ENCODE measurements at places on chromosomes 3 and 15.
A peak's percentile ranks its signal among the peaks of the same experiment; 100 is the strongest.

- no peak for DNase-seq
Measured at GRCh38 chr15:39139431-39140059, 441.3 kb upstream of the THBS1 start.

- DNase-seq: no peak
Measured at GRCh38 chr3:106588739-106589138, 719.9 kb upstream of the CBLB start.

DNA sequence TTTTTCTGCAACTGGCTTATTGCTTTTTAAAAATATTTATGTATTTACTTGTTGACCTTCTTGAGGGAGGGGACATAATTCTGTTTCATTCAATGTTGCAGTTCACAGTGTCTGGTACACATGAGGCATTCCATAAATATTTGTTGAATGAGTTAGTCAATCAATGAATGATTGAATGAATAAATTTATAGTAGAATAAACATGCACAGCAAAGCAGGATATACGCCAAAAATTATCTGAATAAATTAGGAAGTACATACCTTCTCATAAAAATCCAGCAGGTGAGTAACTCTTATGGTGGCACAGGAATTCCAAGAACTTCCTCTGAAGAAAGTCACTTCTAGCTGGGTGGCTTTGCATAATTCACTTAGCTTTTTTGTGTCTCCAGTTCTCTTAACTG, 469.4 kb upstream of the ATP11B start:
- DNase-seq: no peak

DNA sequence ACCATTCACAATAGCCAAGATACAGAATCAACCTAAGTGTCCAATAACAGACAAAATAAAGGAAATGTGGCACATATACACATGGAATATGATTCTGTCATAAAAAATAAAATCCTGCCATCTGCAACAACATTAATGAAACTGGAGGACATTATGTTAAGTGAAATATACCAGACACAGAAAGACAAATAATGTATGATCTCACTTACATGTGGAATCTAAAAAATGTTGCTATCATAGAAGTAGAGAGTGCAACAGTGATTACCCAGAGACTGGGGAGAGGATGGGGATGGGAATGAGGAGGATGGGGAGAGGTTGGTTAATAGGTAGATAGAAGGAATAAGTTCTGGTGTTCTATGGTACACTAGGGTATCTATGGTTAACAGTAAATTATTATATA, 28.7 kb downstream of the MRPL3 start:
- DNase-seq: no peak

DNA sequence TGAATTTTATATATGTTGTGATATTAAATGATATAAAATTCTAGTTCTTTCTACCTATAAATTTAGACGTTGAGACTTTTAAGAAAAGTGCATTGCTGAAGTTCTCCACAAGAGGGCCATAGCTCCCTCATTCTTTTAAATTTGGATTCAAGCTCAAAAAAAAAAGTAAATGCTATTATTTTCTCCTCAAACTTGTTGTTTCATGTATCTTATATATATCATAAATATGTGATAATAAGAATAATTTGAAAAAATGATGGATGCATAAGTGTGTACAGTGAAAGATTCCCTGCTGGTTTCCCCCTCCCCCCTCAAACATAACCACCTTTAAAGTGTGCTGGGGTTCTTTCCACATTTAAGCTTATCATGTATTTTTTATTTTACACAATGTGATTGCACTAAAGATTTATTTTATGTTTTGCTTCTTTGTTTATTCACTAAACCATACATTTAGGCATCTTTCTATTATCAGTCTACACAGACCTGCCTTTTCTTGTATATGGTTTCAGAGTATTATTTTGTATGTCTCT, 769.4 kb upstream of the GOLIM4 start:
- DNase-seq: no peak

DNA sequence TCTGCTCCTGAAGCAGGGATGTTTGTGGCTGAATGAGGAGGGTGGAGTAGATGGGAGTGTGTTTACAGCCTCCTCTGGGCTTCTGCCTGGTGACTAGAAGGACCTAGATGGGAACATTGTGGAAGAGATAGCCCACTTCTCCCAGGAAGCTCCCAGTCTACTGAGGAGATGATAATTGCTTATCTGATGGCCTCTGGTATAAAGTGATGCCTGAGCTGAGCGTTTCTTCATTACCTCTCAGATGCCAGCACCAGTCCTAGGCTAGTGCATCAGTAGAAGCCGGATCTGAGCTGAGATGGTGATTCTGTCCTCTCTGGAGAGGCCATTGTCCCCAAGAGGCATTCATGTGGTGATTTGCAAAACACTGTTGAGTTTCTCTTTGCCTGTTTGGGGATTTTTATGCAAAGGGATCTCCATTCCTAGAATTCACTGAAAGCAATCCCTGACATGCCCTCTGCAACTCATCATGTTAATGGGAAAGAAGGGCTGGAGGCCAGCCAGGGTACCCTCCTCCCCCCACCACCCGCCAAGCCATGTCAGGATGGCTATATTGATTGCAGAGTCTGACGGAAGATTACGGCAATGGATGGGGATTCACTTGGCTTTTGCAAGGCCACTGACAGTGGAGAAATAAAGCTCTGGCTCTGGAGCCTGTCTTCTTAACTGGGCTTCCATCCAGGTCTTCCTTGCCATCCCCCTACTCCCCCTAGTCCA, 166.4 kb upstream of the ROPN1 start:
- no peak for DNase-seq

DNA sequence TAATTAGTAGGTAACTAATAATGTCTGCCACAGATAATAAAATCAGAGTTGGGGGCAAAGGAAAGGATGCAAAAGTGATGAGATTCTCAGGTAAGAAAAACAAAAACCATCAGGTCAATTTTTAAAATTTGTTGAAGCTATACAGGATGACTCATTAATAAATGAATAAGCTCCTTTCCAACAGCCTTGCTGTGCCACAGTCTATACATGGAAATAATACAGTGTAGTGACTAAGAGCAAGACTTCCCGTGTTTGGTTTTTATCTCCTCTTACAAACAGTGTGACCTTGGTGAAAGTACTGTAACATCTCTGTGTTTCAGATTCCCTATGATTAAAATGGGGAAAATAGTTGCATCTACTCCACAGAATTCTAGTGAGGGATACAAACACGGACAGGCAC, 331.6 kb downstream of the PYDC2 start:
- DNase-seq: no peak

DNA sequence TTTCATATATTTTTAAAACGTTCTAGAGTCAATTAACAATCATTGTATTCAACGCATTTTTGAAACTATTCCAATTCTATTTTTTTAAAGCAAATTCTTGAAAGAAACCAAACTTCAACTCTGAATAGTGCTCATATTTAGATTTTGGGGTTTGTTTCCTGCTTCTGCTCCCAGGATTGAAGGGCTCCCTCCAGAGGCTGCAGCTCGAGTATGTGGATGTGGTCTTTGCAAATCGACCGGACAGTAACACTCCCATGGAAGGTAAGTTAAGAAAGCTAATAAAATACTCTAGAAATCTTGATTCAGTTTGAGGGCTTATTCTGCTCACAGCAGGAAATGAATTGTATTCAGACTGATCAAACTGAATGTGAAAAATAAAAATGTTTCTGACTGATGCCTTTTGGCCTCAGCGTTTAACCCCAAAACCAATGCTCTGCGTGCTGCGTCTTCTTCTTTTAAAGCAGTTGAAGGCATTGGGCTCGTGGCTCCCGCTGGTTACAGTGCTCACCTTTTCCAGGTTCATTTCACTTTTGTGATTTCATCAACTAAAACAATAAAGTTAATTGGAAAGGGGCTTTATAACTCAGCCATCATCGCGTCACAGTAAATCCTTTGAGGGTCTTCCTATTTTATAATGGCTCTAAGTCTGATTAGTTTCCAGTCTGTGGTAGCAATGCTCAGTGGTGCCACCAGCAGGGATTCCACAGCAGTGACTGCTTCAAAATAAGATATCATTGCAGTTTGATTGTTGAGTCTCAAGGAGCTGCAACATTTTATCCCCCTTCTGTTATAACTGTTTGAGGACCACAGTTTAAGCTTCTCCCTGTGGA, 80.1 kb downstream of the SSR3 start:
- no peak for DNase-seq

GRCh38 chr15:38879909-38880471, 315.4 kb upstream of the RASGRP1 start:
- DNase-seq: no peak

- no peak for DNase-seq
Measured at GRCh38 chr3:146581080-146581601, 24.0 kb downstream of the PLSCR5 start.

DNA sequence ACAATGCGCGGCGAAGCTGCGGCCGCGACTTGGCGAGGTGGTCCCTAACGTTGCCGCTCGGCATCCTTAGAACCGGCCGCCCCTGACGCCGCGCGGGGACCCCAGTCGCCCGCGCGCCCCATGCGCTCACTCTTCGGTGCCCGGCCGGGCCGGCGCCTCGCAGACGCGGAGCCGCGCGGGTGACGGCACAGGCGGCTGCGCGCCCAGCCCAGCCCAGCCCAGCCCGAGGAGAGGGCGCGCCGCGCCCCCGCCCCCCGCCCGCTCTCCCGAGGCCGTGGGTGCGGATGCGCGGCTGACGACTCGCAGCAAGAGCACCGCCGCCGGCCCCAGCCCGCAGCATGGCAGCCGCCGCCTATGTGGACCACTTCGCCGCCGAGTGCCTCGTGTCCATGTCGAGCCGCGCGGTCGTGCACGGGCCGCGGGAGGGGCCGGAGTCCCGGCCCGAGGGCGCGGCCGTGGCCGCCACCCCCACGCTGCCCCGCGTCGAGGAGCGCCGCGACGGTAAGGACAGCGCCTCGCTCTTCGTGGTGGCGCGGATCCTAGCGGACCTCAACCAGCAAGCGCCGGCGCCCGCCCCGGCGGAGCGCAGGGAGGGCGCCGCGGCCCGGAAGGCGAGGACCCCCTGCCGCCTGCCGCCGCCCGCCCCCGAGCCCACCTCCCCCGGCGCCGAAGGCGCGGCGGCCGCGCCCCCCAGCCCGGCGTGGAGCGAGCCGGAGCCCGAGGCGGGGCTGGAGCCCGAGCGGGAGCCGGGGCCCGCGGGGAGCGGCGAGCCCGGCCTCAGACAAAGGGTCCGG, 437 bp downstream of the KLF13 start:
- DNase-seq: peak; percentile 30

DNA sequence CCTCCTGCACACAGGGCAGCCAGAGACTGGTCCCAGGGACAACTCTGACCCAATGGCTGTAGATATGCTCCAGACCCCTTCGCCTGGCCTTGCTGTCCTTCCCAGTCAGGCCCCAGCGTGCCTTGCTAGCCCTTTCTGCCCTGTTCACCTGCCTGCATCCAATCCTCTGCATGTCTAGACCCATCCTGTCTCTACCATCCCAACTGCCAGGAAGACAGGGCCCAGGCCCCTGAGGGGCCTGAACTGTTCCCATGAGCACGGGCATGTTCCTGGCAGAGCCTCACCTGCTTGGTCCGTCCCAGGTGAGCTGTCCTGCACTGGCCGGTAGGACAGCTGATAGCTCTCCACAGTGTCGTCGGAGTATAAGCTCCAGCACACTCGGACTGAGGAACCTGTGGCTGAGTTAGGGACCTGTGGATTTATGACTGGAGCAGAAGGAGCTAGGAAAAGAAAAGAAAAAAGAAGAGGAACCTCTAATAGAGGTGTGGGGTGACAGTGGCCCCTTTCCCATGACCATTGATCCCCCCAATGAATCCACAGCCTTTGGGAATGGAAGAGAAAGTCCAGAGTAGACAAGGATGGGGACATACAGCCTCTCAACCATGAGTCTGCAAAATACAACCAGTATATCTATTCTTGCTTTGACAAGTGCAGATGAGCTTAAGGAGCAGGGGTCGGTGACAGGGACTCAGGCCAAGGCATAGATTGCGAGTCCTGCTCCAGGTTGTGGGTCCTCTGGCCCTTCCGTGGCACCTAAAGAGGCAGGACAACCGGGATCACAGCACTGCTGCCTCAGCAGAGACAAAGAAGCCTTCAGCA, 33.9 kb downstream of the FSD2 start:
- DNase-seq: no peak

DNA sequence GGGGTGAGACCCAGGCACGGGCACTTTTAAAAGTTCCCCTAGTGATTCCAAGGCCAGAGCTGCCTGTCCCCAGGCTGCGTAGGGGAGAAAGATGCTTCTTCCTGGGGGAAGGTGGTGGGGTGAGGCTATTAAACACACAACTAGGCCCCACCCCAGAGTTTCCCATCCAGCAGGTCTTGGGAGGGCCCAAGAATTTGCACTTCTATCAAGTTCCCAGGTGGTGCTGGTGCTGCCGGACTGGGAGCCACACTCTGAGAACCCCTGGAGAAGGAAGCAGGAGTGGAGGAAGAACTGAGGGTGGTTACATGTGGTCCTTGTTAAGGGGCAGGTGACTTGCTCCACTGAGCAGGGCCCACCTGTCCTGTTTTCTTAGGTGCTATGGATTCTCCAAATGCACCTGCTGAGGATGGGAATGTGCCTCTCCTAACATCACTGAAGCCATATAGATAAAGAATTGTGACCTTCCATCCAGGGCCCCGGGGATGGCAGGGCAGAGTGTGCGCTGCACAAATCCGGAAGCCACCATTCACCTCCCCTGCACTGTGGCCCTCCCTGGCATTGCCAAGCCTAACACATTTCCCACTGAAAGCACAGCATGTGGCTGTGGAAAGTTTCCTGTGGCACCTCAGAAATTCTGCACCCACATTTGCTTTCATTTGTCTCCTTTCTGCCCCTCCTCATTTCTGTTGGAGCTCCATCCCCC, 111.5 kb upstream of the MEF2A start:
- DNase-seq: no peak

DNA sequence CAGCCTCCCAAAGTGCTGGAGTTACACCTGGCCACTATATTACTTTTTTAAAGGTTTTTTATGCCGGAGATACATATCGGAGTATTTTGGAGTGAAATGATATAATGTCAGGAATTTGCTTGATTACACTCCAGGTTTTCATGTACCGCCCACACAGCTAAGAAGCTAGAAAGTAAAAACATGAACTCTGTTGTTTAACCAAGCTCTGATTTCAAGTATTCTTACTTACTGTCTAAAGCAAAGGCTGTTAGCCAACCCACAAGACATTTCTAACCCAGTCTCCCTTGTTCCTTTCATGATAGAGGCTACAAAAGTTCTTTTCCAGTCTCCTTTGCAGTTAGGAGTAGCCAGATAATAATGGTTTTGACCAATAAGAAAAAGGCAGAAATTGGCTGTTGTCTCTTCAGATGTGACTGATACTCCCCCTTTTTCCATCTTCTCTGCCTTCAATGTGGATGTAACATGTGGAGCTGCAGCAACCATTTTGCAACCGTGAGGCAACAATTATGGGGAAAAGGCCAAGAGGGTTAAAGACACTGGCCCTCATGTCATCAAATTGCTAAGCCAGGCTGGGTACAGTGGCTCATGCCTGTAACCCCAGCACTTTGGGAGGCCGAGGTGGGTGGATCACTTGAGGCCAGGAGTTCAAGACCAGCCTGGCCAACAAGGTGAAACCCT, 6.1 kb upstream of the CP start:
- no peak for DNase-seq

GRCh38 chr3:14297305-14297704, 105.1 kb upstream of the SLC6A6 start:
- no peak for DNase-seq

All from stimulated activated CD8-positive, alpha-beta memory T cell treated with anti-CD3 and anti-CD28 coated beads, Interleukin-4, amount 100 ng/mL, for 4 hours (primary cell).